ENCODE measurements at places on chromosomes 7 and 10.
A peak's percentile ranks its signal among the peaks of the same experiment; 100 is the strongest.

- no peak for DNase-seq
Observed at GRCh38 chr10:78140066-78140630, 106.5 kb downstream of the RPS24 start.

- DNase-seq = no peak
Observed at GRCh38 chr7:18353339-18353738, 142.2 kb upstream of the HDAC9 start.

DNA sequence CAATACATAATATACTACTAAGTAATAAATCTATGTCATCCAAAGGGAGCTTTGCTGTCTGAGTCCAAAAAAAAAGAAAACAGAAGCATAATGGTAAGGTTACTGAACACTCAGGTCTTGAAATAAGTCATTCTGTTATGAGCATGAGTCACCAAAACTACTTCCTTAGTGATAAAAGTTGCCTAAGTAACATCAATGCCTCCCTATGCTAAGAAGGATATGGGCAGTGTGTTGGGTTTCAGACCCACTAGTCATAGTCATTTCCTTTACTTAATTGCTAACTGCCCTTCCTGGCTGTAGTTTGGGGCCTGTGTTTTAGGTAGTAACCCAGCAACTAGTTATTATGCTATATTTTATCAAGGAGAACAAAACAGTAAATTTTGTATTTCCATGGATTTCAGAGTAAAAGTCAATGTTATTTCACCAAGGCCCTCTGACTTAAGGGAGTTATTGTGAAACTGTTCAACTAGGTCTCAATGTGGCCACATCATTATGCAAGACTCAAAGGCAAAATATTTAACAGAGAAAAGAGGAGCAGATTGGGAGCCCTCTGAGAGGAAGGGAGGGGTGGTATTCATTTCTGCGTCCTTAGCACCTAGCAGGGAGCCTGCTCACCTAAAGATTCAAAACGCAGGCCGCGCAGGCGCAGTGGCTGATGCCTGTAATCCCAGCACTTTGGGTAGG is 11.7 kb upstream of the VIM start:
- DNase-seq = peak; percentile 99

DNA sequence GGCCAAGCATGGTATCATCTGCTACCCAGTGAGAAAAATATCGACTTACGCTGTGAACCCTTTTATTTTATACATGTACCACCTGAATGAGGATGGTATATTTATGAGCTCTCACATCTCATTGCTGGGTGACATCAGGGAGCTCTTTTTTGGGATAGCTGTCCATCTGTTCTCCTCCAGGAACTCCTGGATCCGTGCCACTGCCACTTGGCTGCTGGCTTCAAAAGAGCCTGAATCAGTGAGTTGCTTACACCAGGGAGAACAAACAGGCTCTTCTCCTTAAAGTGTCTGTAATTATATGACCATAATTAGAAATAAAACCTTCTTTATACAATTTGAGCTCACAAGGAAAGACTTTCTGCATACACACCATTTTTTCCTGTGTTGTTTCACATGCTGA is 106.2 kb downstream of the KAT6B start:
- peak; percentile 44 for DNase-seq

DNA sequence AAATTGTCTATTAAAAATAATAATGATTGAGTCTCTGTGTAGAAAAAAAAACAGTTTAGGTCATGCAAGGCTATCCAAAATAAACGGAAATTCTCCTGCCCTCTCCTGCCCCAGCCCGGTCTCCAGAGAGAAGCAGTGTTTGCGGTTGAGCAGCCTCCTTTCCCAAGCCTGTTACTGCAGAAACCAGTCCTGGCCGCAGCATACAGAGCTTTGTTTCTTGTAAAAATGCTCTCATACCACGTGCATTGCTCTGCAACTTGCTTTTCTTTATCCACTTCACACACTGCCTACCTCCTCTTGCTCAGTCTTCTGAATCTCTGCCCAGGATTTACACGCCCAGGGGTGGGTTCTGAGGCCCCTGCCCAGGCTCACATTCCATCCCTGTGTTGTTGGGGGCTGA is 34.4 kb upstream of the CUL1 start:
- peak; percentile 65 for DNase-seq

GRCh38 chr7:158044482-158044823 is 543.2 kb downstream of the PTPRN2 start:
- DNase-seq = no peak

GRCh38 chr7:69176841-69177240 is 421.4 kb upstream of the AUTS2 start:
- DNase-seq = peak; percentile 3

GRCh38 chr7:26284995-26285632 is 6.5 kb upstream of the SNX10 start:
- no peak for DNase-seq

DNA sequence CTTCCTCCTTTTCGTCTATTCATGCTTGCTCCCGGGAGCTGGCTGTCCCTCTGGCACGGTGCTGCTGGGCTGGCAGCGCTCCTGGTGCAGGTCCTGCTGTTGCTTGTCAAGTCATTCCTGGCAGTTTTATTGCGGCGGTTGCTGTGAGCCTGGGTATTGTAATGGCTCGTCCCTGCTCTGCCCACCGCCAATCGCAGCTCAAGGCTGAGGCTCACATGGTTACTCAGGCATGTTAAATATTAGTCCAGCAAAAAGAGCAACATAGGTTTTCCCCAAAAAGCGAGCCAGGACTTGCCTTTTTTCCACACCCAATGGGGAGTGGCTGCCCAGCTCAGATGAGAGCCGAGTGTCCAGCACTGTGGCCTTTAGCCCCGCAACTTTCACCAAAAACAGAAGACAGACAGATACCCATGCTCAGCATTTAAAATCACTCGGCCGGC is 492.9 kb upstream of the FOXK1 start:
- DNase-seq = peak; percentile 3

DNA sequence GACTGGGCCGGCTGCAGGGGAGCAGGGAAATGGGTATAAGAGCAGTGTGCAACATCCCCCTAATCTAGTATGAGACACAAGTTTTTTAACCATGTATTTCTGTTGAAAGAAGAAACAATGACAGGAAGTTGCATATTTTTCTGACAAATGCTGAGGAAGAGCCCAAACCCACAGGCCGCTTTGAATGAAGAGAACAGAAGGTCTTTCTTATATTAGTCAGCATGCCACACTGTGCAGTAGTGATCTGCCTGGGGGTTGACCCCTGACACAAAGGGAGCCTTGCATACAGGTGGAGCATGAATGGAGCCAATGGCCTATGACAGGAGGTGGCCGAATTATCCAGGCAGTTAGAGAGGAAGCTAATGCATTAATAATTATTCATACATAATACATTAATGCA is 518.3 kb downstream of the PLXDC2 start:
- no peak for DNase-seq

- DNase-seq = no peak
Observed at GRCh38 chr10:122213364-122213763, 57.7 kb upstream of the BTBD16 start.

DNA sequence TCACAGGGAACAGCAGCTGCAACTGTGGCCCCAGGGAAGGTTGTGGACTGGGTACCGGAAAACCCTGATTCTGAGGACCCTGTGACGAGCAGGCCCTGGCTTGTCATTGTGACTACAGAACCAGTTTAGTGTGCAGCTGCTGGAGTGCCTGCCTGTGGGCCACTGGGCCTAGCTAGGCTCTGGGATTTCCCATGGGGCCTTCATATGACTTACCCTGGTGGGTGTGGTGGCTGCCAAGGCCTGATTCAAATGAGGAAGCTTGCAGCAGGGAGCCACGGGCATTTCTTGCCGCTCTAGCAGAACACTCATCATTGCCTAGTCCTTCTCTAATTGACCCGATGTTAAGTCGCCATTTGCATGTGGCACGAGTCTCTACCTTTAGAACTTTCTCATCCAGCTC is 14.7 kb upstream of the CAMK2G start:
- DNase-seq = peak; percentile 94

DNA sequence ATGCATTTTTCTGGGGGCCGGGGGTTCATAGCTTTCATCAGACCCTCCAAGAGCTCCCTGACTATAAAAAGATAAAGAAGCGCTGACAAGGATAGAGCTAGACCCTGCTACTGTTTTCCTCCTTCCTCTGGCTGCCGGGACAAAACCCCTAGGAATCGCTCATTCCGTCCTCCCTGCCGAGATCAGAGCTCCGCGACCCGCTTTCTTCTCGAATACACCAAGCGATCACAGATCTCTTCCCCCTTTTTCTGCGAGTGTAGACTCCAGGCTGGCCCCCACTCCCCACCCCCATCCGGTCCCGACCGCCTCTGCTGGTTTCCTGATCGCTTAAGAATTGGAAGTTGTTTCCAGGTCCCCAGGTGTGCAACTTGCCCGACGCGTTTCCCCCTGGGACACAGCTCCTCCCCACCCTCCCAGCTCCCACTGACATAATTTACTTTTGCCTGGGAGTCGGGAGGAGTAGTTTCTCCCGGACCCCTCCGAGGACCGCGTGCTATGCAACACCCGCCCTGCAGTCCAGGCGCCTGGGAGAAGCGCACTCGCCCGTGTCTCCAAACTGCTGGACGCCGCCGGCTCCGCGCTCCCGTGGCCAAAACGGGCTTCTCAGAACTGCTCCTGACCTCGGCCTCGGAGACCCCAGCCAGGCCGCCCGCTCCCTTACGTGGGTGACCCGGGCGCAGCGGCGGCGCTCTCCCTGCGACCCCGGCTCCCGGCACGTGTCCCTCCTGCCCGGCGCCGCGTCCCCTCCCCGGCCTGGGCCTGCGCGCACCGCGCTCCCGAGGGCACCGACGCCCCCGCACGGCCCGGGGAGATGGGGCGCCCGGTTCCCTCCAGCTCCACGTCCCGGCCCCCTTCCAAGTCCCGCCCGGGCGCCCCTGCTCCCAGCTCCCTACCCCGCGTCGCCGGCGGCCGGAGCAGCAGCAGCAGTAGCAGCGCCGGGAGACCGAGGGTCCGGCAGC is 552 bp downstream of the IL15RA start:
- peak; percentile 57 for DNase-seq

- DNase-seq = peak; percentile 73
Observed at GRCh38 chr10:72274730-72275350, 1.1 kb downstream of the DDIT4 start.

DNA sequence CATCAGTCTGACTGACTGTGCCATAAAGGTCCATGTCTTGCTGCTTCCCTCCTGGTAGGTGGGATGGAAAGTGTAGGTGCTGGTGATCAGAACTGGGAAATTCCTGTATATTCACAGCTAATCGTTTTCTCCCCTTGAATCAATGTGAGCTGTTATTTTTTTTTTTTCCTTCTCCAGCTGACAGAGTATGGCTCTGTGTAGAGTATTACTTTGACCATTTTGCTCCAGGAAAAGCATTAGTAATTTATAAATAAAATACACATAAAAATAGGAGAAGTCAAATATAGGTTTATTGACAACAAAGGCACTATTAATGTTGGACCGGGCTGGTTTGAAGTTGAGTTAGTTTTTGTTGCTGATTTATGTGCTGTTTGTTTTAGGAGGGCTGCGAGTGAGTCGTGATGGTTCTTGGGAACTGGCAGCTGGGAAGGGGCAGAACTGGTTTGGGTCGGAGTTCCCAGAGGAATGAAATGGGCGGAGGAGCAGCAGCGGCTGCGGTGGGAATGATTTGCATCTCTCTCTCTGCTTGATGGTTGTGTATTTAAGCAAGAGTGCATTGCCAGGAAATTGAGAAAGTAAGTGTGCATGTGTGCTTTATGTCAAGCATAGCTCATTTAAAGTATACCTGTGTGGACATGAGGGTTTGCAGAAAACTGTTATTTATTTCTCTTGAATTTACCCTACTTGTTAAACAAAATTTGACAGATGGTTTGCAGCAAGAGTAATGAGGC is 80.9 kb downstream of the LRMDA start:
- DNase-seq = peak; percentile 28

- peak; percentile 68 for DNase-seq
Observed at GRCh38 chr7:39667341-39667923, 44.1 kb downstream of the RALA start.

GRCh38 chr7:20306180-20306946 is 24.3 kb upstream of the ITGB8 start:
- DNase-seq = no peak

- no peak for DNase-seq
Observed at GRCh38 chr10:113959383-113959760, 84.3 kb upstream of the ADRB1 start.

- no peak for DNase-seq
Observed at GRCh38 chr7:2066251-2066919, 166.4 kb downstream of the MAD1L1 start.

DNA sequence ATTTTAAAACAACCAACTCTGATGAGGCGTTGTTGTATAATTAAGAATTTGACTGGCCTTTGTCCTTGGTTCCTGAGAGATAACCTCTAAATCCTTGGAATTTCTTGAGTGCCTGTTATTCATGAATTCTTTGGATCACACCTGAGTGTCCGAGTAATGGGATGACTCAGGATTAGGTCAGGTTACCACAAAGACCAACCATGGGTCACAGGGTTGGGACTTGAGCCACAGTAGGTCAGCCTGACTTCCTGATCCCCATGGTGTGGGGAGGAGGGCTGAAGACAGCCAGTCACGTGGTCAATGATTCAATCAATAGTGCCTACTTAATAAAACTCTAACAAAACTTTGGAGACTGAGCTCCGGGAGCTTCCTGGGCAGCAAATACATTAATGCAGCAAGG is 192.5 kb downstream of the GFRA1 start:
- DNase-seq = no peak

GRCh38 chr10:15652117-15652516 is 67.6 kb downstream of the ITGA8 start:
- DNase-seq = no peak

GRCh38 chr10:114867365-114867764 is 45.8 kb downstream of the FHIP2A start:
- DNase-seq = no peak

GRCh38 chr10:100969187-100970075 is at the start of gene SEMA4G:
TSS of gene SEMA4G (plus strand) at chr10:100969504. CDS start at chr10:100972913, 3,409 bp downstream.
- peak; percentile 21 for DNase-seq

DNA sequence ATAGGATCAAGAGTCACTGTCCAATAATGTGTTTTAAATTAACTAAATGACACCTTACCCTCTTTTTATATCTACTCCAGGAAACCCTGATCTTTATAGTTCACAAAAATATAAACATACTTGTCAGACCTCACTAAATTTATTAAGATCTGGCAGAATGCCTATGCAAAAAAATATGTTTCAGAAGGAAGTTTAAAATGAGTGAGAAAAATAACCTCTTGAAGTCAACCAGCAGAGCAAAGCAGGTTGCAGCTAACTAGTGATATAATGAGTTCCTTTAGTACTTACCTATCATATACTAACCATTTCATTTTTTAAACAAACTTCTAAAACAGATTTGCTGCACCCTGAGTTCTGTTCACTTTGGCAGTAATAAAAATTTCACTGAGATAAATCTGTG is 14.0 kb upstream of the HGF start:
- DNase-seq = no peak

DNA sequence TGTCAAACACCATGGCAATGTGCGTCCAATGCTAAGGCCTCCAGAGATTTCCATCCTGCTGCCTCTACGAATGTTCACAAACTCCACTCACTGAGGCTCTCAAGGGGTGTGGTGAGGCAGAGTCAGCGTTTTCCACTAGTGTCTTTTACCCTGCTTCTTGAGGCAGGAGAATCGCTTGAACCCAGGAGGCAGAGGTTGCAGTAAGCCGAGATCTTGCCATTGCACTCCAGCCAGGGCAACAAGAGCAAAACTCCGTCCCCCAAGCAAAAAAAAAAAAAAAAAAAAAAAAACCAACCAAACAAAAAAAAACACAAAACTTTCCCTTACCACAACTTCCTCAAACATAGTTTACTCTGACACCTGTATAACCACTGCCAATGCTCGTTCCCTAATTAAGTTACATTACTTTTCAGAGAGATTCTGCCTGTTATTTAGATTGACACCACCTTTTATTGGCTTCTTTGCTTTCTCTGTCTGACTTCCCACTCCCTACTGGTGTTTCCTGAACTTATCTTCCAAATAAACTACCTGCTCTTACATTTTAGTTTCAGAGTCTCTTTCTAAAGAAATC is 102.1 kb upstream of the ZNF746 start:
- DNase-seq = no peak

- DNase-seq = no peak
Observed at GRCh38 chr10:5509236-5509635, 9.9 kb upstream of the CALML5 start.
